Esophagus squamous epithelium (tissue), 5 donors: ENCODE measurements at places on chromosomes 4 and X. TPM values are rescaled to one million over a fixed set of nuclear protein-coding genes. Genes with fewer than 3 reads are reported as not detected.

DNA sequence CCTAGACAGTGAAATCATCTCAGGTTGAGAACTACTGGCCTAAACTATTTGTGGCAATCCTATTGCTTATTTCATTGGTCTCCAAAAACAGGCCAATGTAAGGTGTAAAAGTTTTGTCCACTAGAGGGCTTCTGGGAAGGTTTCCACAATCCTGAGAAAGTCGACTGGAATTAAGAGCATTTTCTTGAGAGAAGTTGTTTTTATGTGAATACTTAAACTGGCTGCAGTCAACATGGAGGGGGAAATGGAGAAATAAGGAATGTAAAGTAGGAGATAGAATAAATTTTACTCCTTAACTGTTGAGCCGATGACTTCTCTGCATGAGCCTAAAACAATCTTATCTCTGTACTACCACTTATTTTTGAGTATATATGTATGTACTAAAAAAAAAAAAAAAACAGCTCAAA is 11.0 kb upstream of the EIF4E start:
- H3K4me1 ChIP-seq = no peaks in the 10 kb centered on the region
- DNase-seq = no peak
- no peaks in the 10 kb centered on the region for H3K36me3 ChIP-seq
- H3K27me3 ChIP-seq = no peaks in the 10 kb centered on the region
- no peak overlapping the region for H3K4me3 ChIP-seq

GRCh38 chr4:101651778-101652177 is 138.8 kb upstream of the BANK1 start:
- H3K27me3 ChIP-seq = no peaks in the 10 kb centered on the region
- H3K4me3 ChIP-seq = no peak overlapping the region
- peaks cover 8% of the 10 kb centered on the region for H3K4me1 ChIP-seq
- H3K27ac ChIP-seq = no peak overlapping the region

GRCh38 chrX:85243761-85244449 is at the start of the genes SATL1 and ZNF711:
TSS of gene SATL1 (minus strand) at chrX:85243779. CDS start at chrX:85108968, 134,811 bp downstream.
TSS of gene ZNF711 (plus strand) at chrX:85243991. CDS start at chrX:85247573, 3,582 bp downstream.
- H3K4me1 ChIP-seq = no peaks in the 10 kb centered on the region
- peak within 1 kb of the TSS; percentile 0 for H3K27ac ChIP-seq
- no peak for DNase-seq
- peak within 1 kb of the TSS; percentile 47 for H3K4me3 ChIP-seq
- no peaks in the 10 kb centered on the region for H3K27me3 ChIP-seq
- no peaks in the 10 kb centered on the region for H3K36me3 ChIP-seq

CWH43 gene
- total RNA-seq = 38.0 TPM

- no peak overlapping the region for H3K27ac ChIP-seq
- H3K4me3 ChIP-seq = no peak overlapping the region
- DNase-seq = no peak
- no peaks in the 10 kb centered on the region for H3K27me3 ChIP-seq
- H3K4me1 ChIP-seq = no peaks in the 10 kb centered on the region
These were observed 114.3 kb upstream of the EMCN start for GRCh38 chr4:100632163-100632562.

DNA sequence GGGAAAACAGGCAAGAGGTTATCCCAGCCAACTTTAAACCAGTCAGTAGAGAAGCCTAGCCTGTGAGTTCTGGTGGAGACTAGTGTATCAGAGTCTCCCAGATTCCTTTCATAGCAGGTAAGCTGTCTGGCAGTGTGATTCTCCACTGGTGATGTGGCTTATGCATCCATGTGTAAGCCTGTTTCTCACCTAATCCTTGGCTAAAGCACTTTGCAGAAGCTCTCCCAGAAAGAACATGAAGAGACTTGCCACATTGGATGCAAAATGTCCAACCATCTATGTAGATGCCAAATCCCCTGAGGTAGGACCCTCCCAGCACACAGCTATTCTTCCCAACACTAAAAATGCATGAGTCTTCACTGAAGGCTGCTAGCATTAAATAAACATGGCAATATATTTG is 111.7 kb downstream of the CHRNA9 start:
- H3K36me3 ChIP-seq = no peaks in the 10 kb centered on the region
- no peaks in the 10 kb centered on the region for H3K27me3 ChIP-seq
- peak overlapping the region; percentile 73 for H3K27ac ChIP-seq
- DNase-seq = no peak

ARFIP1 gene
- 34.3 TPM for total RNA-seq

ANKRD50 gene
- total RNA-seq = 19.0 TPM

CCDC120 gene
- total RNA-seq = 15.8 TPM

DNA sequence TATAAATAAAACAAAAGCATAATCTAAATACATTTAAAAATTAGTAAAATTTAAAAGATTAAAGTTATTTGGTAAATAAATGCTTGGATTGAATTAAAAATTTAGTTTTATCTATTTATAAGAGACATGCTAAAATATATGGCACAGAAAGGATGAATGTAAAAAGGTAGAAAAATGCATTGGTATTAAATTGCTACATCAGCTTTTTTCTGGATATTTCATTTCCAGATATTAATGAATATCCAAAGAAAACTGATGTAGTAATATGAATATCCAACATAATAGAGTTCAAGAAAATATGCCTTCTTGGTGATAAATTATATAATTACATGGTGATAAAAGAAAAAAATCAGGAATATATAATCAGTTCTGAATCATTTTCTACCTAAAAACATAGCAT is 1743.9 kb downstream of the RPA4 start:
- H3K27me3 ChIP-seq = no peaks in the 10 kb centered on the region
- no peak overlapping the region for H3K4me3 ChIP-seq
- H3K4me1 ChIP-seq = no peaks in the 10 kb centered on the region
- no peaks in the 10 kb centered on the region for H3K36me3 ChIP-seq

DNA sequence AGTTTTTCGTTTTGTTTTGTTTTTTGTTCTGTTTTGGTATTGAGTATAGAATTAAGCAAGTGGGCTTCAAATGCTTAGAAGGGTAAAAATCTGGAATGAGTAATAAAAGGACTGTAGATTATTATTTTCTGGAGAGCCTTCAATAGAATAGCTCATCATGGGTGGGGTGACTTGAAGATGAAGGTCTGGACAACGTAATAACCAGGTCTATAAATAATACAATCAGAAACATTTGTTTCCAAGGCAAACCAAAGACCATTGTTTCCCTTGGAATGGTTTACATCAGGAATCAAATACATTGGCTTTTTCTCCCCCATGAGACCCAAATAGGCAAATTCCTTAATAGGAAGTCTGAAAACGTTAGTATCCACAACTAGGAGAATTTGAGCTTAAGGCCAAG is 721.6 kb downstream of the RPA4 start:
- DNase-seq = no peak
- H3K4me3 ChIP-seq = no peak overlapping the region
- no peaks in the 10 kb centered on the region for H3K27me3 ChIP-seq
- H3K27ac ChIP-seq = no peak overlapping the region
- H3K36me3 ChIP-seq = no peaks in the 10 kb centered on the region

- no peaks in the 10 kb centered on the region for H3K36me3 ChIP-seq
- H3K27me3 ChIP-seq = no peaks in the 10 kb centered on the region
- DNase-seq = no peak
- H3K27ac ChIP-seq = no peak overlapping the region
- H3K4me3 ChIP-seq = no peak overlapping the region
These were observed 52.7 kb downstream of the MSX1 start for GRCh38 chr4:4912155-4912554.

DNA sequence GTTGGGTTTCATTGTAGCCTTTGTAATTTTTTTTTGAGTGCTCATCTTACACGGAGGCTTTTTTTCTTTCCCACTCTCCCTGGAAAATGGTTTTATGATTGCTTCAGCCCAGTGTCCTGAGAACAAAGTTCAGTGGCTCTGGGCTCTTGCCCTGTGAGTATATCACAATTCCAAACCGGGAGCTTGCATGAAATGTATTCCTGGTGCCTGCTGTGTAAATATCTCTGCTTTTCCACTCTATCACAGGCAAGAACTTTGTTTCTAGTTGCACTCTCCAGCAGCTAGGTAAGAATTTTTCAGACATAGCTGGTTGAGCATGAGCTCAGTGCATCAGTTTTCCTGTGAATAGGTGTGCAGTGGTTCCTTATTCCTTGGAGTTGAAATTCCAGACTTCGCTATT is 60.8 kb downstream of the SUPT20HL2 start:
- no peaks in the 10 kb centered on the region for H3K36me3 ChIP-seq
- H3K4me1 ChIP-seq = no peaks in the 10 kb centered on the region
- H3K27ac ChIP-seq = no peak overlapping the region
- no peak for DNase-seq

PCDH10 gene
- 0.19 TPM for total RNA-seq

GRCh38 chr4:40294339-40294738 is 40.8 kb upstream of the CHRNA9 start:
- no peak overlapping the region for H3K4me3 ChIP-seq
- H3K27me3 ChIP-seq = no peaks in the 10 kb centered on the region
- H3K36me3 ChIP-seq = no peaks in the 10 kb centered on the region
- no peaks in the 10 kb centered on the region for H3K4me1 ChIP-seq
- no peak for DNase-seq
- H3K27ac ChIP-seq = no peak overlapping the region

CT47B1 gene
- total RNA-seq = not detected

SSX2B gene
- total RNA-seq = not detected

TKTL2 gene
- total RNA-seq = not detected

MAGEA9B gene
- total RNA-seq = not detected

NR3C2 gene
- 1.2 TPM for total RNA-seq

DNA sequence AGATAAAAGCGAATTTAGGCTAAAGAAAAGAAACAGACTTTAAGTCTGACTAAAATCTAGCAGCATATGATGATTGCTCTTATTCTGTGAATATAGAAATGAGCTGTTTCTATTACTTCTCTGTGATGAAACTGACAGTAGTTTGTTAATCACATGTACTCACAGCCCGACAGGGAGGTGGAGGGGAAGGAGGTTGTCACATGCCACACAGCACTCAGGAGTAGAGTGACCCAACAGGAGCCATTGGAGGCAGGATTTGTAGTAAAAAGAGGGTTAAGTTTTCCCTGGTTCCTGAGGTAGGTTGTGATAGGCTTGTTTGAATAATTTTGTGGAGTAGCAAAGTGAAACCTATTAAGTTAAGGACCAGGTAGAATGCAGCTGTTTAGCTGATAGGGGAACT is 495.9 kb downstream of the CENPC start:
- DNase-seq = no peak
- no peaks in the 10 kb centered on the region for H3K27me3 ChIP-seq
- H3K36me3 ChIP-seq = no peaks in the 10 kb centered on the region
- no peaks in the 10 kb centered on the region for H3K4me1 ChIP-seq

DNA sequence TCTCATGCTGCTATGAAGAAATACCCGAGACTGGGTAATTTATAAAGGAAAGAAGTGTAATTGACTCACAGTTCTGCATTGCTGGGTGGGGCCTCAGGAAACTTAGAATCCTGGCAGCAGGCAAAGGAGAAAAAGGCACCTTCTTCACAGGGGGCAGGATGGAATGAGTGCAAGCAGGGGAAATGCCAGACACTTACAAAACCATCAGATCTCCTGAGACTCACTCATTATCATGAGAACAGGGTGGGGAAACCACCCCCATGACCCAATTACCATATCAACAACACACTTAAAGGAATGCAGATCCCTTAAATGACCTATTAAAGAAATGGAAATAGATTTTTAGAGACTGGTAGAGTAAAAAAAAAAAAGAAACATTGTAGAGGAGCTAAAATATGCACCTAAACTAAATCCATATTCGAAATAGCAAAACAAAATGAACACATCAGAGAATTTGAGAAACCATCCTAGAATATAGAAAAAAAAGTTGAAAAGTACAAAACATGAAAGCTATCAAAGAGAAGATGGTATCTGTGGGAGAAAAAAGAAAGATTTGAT is 104.3 kb upstream of the UGT8 start:
- no peak for DNase-seq
- H3K27me3 ChIP-seq = no peaks in the 10 kb centered on the region
- no peak overlapping the region for H3K4me3 ChIP-seq
- H3K4me1 ChIP-seq = no peaks in the 10 kb centered on the region
- H3K27ac ChIP-seq = no peak overlapping the region
- H3K36me3 ChIP-seq = no peaks in the 10 kb centered on the region

GYPE gene
- not detected for total RNA-seq

- no peaks in the 10 kb centered on the region for H3K27me3 ChIP-seq
- H3K4me3 ChIP-seq = no peak overlapping the region
- H3K27ac ChIP-seq = no peak overlapping the region
- peaks cover 25% of the 10 kb centered on the region for H3K4me1 ChIP-seq
- no peak for DNase-seq
- no peaks in the 10 kb centered on the region for H3K36me3 ChIP-seq
These were observed 69.3 kb downstream of the SH3RF1 start for GRCh38 chr4:169201222-169202144.

DNA sequence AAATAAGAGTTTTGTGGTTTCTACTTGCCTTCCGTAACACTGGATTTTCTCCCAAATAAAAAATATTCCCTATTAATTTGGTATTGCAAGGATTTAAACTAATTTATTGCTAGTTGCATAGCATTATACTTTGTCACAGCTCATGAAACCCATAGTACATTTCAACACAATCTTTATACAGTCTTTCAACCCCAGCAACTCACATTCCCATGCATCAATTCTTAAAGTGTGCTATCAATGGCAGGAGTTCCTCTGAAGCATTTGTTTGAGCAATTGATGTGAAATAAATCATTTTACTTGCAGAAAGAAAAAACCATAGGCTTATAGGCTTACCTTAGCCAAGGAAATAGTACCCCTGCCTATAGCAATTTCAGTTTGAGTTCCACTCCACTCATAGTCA is 251.9 kb downstream of the PAPSS1 start:
- H3K4me1 ChIP-seq = no peaks in the 10 kb centered on the region
- no peak overlapping the region for H3K4me3 ChIP-seq
- DNase-seq = no peak
- no peak overlapping the region for H3K27ac ChIP-seq

NXF3 gene
- 0.38 TPM for total RNA-seq

GRCh38 chr4:1945124-1945895 is 63.5 kb downstream of the NELFA start:
- no peaks in the 10 kb centered on the region for H3K4me1 ChIP-seq
- DNase-seq = no peak
- no peaks in the 10 kb centered on the region for H3K36me3 ChIP-seq
- H3K27me3 ChIP-seq = no peaks in the 10 kb centered on the region
- no peak overlapping the region for H3K27ac ChIP-seq

GUF1 gene
- 19.0 TPM for total RNA-seq

XKRX gene
- 2.3 TPM for total RNA-seq

DNA sequence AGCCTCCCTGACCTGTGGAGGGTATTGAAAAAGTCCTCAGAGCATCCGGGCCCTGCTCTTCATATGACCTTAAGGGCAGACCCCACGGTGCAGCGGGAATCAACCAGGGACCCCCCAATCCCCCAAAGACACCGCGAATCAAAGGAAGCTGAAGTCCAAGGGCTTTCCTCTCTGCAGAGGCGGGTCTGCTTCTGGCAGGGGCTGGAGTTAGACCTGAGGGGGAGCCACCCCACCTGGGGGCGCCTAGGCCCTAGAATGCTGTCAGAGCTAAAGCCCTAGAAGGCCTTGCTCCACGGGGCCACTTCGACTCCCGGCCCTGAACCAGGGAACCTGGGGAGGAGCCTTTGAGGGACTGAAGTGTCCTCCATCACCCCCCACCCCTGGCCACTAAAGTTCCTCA is 2.8 kb upstream of the HAUS7 start:
- no peaks in the 10 kb centered on the region for H3K27me3 ChIP-seq
- no peak overlapping the region for H3K4me3 ChIP-seq

GRCh38 chr4:74947798-74948197 is 14.9 kb downstream of the PARM1 start:
- H3K27me3 ChIP-seq = no peaks in the 10 kb centered on the region
- no peak for DNase-seq
- H3K27ac ChIP-seq = no peak overlapping the region
- no peaks in the 10 kb centered on the region for H3K4me1 ChIP-seq
- no peaks in the 10 kb centered on the region for H3K36me3 ChIP-seq
